ENCODE measurements at places on chromosomes 6 and 20.

DNA sequence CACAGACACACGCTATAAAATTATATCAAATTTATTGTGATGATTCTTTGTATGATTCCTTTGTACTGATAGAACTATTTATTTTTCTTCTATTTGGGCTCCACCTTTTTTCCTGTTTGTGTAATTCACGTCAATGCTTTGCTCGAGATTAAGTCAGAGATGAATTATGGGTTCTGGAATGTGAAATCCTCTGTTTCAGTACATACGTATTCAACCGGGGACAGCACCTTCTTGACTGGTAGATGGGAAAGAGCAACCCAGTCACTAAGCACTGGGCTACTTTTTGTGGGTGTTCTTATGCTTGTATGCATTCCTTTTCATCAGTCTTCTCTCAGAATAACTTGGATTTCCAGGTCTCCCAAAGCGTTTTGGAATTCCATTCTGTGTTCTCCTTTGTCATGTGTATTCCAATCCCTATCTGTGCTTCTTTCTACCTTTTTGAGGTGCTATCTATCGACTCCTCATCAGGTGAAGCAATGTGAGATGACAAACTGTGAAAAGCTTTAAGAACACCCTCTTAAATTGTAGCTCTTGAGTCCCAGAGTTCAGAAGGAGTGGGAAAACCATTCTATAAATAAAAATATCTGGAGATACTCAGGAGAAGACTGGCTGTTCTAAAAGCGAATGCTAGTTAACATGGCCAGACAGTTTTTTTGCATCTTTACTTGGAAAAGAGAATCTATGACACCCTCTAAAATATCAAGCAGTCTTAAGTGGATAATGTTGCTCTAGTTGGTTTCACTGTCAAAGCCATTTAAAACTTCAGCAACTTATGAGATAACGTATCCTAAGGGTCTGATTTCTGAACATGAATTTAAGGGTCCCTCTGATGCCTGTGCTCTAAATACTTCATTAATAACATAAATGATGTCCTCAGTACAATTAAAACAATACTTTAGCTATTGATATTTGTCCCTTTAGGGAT, 197.7 kb upstream of the PREP start:
- no peak for DNase-seq

- no peak for DNase-seq
These were observed 84.7 kb upstream of the ADGRF1 start for GRCh38 chr6:47126647-47127391.

GRCh38 chr20:40090236-40090635, 598.8 kb downstream of the MAFB start:
- DNase-seq: no peak

DNA sequence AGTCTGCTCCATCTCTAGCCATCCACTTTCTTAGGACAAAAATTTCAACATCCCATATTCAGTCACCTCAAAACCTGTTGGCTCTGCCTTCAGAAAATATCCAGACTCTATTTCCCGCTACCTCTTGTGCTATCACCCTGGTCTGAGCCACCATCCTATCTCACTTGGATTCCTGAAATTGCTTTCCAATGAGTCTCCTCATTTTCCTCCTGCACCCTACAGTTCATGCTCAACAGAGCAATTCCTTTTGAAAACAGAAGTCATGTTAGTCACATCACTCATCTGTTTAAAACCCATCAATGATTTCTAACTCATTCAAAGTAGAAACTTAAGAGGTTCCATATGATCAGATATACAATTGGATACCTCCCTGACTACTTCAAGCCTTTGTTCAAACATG, 229.9 kb downstream of the ADGRG6 start:
- no peak for DNase-seq

GRCh38 chr20:43043887-43044286, 145.8 kb downstream of the PTPRT start:
- no peak for DNase-seq

DNA sequence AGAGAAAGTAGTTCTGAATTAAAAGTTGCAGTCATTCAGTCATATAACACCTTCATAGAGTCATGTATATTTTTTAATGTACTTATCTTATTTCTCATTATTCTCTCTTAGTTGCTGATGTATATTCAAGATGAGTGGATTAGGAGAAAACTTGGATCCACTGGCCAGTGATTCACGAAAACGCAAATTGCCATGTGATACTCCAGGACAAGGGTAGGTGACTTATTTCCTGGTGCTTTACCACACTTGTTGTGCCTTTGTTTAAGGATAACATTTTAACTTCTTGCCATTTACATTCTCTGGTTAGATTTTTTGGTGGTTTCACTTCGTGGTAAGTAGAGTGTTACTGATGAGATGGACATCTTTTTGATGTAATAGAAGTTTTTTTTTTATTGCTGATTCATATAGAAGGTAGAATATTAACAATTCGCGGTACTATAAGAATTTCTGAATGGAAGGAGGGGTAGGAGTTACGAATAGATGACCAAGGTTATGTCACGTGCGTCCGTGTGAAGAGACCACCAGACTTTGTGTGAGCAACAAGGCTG, 120.5 kb downstream of the NCOA3 start:
- no peak for DNase-seq

- DNase-seq: no peak
These were observed 105.0 kb downstream of the SPTLC3 start for GRCh38 chr20:13113731-13114130.

- DNase-seq: peak; percentile 32
These were observed 632 bp downstream of the PCMT1 start for GRCh38 chr6:149750136-149750609.

- DNase-seq: no peak
These were observed 47.6 kb upstream of the MYLIP start for GRCh38 chr6:16081326-16081725.

DNA sequence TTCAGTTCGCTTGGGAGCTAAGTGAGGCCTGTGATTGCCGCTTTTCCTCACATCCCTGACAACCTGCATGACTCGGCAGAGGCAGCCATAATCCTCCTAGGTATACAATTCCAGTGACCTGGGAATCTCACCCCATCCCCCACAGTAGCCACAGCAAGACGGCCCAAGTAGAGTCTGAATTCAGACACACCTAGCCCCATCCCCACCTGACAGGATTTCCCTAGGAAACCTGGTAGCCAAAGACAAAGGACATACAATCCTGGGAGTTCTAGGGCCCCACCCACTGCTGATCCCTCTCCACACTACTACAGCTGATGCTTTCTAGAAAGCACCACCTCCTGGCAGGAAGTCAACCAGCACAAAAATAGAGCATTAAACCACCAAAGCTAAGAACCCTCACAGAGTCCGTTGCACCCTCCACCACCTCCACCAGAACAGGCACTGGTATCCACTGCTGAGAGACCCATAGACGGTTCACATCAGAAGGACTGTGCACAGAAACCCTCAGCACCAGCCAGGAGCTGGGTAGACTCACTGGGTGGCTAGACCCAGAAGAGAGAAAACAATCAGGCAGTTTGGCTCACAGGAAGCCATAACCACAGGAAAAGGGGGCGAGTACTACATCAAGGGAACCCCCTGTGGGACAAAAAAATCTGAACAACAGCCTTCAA, 17.9 kb upstream of the RUNX2 start:
- no peak for DNase-seq

GRCh38 chr6:16540804-16541752, 220.2 kb downstream of the ATXN1 start:
- no peak for DNase-seq

DNA sequence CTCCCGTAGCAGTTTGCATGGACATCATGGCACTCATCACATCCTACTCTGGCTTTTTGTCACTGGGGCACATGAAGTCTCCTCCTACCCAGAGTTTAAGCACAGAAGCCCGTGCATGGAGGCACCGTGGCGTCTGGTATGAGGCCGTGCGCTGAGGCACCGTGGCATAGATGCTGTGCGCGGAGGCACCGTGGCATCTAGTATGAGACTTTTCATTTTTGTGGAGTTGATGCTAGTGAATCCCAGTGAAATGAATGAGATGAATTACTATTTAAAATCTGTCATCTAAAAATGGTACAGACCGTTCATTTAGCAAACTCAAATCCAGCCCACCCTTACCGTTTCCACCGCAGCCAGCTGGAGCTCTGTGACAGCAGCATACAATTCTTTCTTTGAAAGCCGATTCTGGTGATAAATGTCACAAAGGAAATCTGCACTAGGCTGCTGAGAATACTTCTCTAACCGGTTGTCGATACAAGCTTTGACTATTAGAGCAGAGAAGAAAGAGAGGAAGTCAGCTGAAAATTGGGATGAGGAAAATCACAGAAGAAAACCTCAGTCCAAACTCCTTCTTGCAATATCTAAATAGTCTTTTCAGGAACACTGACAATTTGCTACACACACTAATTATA, 11.3 kb downstream of the CYP24A1 start:
- DNase-seq: no peak

GRCh38 chr6:27575594-27576361, 102.9 kb upstream of the ZNF184 start:
- no peak for DNase-seq

DNA sequence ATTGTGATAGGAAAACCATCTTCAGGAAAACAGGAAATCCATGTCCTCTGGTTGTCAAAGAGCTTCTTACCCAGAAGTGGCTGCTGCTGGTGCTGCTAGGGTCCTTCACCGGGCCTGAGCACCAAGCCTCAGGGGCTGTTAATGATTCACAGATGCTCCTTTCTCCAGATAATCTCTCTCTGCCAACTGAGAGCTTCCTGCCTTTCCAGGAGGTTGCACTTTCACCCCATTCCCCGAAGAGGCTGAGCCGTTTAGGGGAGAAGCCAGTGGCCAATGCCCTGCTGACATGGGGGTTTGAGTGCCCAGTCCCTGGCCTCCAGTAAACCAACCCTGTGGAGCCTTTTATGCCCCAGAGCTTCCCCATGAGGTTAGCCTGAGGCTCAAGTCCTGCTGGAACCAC, 122.4 kb downstream of the CBLN4 start:
- DNase-seq: no peak

- DNase-seq: no peak
These were observed 193.7 kb downstream of the GPX5 start for GRCh38 chr6:28719275-28719940.

DNA sequence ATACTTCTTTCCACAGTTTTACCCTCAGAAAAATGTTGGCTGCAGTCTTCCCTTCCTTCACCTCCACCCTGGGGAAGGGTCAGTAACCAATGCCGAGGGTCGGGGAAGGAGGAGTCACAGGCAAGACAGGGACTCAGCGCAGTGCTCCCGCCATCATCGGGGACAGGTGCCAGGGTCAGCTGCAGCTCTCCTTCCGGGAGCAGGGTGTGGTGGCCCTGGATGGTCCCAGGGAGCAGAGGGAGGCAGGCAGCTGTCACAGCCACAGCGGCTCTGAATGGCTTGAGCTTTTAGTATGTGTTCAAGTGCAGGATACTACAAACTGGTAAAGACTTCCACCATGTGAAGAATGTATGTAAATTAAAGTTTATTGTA, 26.0 kb upstream of the PI16 start:
- no peak for DNase-seq

DNA sequence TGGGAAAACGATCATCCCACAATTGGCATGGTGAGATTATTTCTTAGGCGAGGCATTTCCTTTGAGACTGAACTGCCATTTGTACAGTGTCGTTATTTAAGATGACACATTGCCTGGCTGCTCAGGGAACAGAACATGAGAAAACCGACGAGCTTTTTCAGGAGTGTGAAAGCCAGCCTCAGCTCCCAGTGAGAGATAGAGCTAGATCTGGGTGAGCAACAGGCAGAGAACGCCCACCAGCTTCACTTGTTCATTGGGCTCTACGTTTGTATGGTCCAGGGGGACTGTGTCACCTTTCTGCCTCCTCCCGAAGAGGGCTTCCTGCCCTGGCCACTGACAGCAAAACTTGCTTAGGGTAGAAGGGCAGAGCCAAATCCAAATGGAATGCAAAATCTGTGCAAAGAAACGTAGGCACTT, 378.1 kb downstream of the RNGTT start:
- no peak for DNase-seq

DNA sequence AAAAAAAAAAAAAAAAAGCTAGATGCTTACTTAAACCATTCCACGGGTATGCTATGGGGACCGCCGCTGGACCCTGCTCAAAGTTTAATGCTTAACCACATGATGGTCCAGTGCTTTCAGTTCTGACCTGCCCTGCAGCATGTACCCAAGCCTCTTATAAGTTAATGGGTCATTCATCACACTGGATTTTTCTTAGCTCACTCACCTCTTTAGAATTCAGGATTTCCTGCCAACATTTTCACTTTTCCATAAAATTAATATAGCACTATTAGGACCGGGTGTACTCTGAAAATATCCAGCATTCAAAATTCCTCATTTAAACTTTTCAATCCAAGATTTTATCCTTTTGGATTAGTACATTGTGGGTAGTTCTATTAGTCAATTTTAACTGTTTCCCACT, 140.8 kb downstream of the ALDH8A1 start:
- DNase-seq: no peak

GRCh38 chr6:132520953-132521352, 8.0 kb upstream of the STX7 start:
- no peak for DNase-seq

- no peak for DNase-seq
These were observed 29.0 kb upstream of the ELOVL5 start for GRCh38 chr6:53377793-53378192.

DNA sequence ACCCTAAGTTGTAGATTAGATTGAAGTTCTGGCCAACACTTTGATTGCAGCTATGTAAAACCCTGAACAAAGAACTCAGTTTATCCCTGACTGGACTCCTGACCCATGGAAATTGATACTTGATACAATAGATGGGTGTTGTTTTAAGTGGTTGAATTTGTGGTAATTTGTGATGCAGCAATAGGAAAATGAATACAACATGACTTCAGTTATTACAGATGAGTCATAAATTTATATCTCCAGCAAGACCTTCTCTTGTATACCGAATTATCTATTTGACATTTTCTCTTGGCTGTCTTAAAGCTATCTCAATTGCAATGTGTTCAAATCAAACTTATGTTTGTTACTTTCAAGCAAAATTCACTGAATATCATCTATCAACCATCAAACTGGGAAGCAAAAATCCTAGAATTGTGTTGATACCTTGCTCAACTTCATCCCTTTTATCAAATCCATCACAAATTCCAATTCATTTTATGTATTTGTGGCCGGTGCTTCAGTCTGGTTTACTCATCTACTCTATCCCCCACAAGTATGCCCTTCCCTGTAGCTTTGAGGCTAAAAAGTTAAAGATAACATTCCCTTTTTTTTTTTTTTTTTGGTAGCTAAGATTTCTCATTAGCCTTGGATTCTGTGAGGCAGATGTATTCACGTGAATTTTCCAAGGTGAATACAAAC, 129.4 kb upstream of the CENPW start:
- DNase-seq: no peak

Measured in T1000 (cell line).